Naive thymus-derived CD4-positive, alpha-beta T cell (primary cell): ENCODE measurements at places on chromosomes 6 and 20.

- DNase-seq = no peak
Measured at GRCh38 chr6:158856261-158856660, 37.1 kb upstream of the EZR start.

- DNase-seq = no peak
Measured at GRCh38 chr6:52233975-52234823, 10.1 kb downstream of the IL17F start.

DNA sequence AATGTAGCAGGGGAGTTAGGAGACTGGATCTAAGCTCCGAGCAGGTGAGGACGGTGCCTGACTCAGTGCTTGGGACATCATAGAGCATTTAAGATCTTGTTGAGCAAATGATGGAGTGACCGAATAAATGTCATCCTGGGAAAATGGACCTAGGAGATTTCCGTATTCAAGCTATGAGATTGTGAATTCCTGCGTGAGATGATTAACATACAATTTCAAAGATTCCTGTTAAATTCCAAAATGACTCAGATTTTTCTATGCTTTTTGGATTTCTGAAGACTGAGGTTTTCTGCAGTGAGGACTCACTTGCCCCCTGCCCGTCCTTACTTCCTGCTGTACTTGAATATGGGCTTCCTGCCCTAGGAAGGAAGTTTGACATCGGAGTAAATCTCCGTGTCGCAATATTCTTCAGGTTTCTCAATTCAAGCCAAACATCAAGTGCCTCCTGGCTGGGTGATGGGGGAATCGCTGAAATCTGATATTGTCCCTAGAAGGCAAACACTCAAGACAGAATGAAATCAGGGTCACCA is 5.2 kb downstream of the SYTL3 start:
- peak; percentile 46 for DNase-seq

DNA sequence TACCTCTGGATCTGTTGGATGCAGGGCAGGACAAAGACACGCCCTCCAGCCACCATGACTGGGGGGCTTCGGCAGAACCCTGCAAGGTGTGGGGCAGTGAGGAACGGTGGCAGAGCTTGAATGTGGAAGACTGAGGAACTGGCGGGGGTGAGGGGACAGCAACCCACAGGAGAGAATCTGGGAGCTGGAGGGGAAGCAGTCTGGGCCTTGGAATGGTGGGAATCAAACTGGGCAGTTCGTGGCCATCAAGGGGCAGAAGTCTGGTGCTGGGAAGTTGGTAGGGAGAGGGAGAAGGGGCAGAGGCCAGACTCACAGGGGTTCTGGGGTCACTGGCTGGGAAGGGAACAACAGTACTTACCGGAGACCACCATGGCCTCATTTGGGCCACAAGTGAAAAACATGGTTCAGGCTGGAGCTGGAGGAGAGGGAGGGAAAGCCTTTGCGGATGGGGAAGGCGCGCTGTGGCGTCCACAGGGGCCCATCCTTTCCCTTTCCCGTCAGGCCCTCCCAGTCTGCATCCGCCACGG is 635 bp downstream of the FLOT1 start:
- DNase-seq = no peak

GRCh38 chr6:163710532-163711470 is 296.3 kb downstream of the QKI start:
- DNase-seq = no peak

- no peak for DNase-seq
Measured at GRCh38 chr20:62350098-62350628, 16.9 kb downstream of the LAMA5 start.

DNA sequence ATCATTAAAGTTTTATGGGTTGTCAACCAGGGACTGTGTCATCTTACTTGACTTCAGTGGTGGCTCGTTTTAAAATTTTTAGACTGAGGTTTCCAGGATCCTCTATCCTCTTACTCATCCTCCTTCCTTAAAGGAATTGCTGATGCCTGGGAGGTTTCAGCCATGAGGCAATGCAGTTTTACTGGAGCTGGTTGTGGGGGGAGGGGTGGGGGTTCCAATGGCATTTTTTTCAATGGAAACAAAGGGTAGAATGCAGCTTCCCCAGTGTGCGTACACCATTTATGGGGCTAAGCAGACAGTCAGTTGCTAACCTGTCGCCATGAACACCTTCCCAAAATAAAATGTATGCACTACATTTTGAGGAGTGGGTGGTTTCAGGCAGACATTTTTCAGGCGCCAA is 88.0 kb downstream of the METTL24 start:
- no peak for DNase-seq

DNA sequence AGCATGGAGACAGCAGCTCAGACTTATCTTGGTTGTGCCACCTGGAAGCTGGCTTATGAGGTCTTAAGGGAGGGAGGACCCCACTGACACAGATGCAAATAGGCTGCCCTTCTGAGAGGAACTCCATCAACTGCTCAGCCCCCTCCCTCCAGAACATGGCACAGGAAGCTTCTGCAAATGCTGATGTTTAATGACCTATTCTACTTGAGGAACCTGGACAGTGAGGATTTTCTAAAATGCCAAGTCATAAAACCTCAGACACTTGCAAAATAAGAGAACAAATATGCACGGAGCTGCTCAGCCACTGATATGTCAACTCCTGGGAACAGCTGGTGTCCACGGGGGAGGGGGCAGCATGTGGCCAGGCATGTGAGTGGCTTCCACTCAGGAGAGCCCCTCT is 3.5 kb downstream of the CST9 start:
- DNase-seq = no peak

- DNase-seq = no peak
Measured at GRCh38 chr20:53321596-53321995, 272.0 kb downstream of the ZNF217 start.

GRCh38 chr6:62613928-62614327 is 327.9 kb upstream of the KHDRBS2 start:
- no peak for DNase-seq

DNA sequence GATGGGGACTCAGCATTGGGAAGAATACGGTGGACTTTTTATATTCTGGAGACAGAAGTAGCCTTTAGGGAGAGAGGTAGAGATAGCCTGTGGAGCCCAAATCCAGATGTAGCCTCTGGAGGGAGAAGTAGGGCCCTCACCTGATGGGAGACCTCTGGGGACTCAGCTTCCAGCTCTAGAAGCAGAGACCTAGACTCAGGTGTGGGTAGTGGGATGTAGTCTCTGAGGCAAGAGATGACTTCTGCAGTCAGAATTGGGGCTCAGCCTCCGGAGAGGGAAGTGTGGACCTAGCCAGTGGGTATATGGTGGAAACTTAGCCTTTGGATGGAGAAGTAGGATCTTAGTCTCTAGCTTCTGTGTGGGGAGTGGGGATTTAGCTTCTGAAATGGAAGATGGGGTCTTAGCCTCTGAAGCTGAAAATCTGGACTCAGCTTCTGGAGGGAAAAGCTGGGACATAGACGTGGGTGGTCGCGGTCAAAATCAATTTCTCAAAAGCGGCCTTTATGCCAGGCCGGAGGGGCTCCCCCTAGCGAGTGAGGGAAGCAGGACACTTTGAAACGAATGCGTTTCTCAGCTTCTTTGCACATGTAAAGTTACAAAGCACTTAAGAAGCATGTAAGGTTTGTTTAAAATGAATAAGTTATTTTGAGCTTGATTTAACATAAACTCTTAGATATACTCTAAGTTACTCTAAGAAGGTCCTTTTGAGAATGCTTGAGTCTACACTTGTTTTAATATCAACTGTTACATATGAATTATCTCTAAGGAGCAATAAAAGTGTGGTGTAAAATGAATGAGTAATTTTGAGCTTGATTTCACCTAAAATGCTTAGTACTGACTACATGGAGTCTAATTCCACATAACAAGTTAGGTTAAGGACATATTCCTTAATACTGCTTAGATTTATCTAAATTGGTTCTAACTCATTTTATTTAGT is 12.9 kb upstream of the ZNF343 start:
- peak; percentile 63 for DNase-seq

- DNase-seq = no peak
Measured at GRCh38 chr20:34085544-34086040, 26.5 kb downstream of the EIF2S2 start.

GRCh38 chr20:61569825-61570224 is 317.8 kb downstream of the CDH4 start:
- no peak for DNase-seq

GRCh38 chr6:33692760-33693158 is 18.7 kb downstream of the UQCC2 start:
- peak; percentile 49 for DNase-seq

DNA sequence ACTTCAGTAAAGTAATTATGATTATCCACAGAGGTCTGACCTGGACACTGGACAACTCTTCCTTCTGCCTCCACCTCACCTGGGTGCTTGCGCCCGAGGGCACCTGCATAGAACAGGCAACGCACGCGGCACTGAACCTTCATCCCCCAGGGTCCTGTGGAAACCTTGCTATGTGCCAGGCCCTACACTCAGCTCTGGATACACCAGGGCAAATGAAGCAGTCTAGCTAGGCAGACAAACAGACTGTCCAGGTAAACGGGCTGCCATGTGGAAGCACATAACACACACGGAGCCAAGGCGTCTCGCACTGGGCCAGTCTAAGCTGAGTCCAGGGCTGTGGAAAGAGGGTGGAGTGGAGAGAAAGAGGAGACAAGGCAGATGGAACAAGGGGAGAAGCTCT is 109.3 kb upstream of the AFDN start:
- DNase-seq = no peak

DNA sequence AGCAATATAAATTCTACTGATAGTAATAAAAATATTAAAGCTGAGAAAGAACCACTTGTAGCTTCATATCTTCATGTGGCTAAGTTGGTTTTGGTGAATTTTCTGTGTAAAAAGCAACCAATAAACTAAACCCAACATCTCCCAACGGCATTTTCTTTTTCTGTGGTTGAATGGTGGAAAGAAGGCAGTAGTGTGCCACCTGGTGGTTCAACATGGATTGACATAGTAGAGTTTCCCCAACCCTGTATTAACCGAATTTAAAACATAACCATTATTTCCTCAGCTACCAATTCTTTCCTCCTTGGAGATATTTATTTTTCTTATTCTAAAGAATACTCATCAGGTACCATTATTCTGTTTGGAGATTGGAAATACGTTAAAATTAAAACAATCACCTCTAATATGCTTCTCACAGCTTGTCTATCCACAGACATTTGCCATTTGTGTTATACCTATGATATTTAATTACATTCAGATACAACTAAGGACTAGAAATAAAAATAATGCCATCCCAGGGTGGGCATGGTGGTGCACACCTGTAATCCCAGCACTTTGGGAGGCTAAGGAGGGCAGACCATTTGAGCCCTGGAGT is 117.1 kb upstream of the EEF1E1 start:
- DNase-seq = peak; percentile 32

- DNase-seq = no peak
Measured at GRCh38 chr20:40958598-40958997, 70.0 kb upstream of the TOP1 start.

DNA sequence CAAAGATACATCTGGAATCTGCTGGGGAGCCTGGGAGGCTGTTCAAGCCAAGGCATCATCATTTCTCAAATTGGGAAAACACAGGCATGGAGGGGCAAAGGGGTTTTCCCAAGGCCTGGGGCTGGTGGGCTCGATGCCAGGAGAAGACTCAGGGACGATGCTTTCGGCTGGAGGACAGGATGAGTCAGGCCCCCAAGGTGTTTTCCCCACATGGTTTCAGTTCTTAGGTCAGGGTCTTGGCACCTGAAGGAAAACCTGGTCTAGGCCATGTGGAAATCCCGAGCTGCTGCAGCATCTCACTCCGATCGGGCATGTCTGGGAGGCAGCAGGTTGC is 348.1 kb downstream of the CDC5L start:
- DNase-seq = no peak

GRCh38 chr20:40710603-40711002 is 21.6 kb upstream of the MAFB start:
- DNase-seq = no peak

DNA sequence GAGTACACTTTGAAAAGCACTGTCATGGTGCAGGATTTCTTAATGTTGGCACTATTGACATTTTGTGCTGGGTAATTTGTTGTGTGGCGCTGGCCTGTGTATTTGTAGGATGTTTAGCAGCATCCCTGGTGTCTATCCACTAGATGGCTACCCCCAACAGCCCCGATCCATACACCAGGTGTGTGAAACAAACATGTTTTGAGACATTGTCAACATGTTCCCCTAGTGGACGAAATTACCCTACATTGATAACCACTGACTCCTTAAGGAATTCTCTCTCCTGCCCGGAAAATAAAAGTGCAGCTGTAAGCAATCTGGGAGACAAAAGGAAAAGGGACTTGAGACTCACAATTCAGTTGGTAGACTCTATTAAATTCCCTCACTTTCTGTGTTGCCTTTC is 52.6 kb upstream of the TMEM200A start:
- no peak for DNase-seq

DNA sequence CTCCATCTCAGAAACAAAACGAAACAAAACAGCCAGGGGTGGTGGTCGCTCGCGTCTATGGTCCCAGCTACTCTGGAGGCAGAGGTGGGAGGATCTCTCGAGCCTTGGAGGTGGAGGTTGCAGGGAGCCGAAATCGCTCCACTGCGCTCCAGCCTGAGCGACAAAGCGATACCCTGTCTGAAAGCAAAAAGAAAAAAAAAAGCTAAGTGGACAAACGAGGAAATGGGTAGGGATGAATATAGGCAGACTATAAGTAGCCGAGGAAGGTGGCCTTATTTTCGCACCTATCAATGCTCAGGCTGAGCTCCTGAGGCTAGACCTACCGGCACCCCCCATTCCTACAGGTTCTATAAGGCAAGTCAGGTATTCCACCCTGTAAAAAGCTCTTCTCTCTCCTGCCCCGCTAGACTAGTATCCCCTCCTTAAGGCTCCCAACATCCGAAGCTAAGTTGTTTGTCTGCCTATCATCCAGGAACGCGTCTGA is 650 bp upstream of the CASP8AP2 start:
- DNase-seq = peak; percentile 32

GRCh38 chr6:118993358-118993757 is 58.4 kb upstream of the MCM9 start:
- no peak for DNase-seq

DNA sequence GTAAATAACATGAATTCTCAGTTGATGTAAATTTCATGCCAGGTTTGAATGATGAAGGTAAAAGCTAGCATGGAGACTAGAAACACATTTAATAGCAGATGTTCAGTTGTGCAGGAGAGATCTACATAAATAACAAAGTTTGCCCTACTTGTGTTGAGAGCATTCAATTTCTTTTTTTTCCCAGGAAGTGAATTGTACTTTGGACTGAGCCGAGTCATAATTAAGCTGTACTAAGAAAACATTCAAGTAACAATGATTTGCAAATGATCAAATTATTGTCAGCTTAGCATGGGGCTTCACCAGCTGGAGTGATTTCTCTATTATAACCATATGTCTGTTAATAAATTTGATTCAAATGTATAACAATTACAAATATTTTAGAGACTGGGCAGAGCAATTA is 893.5 kb upstream of the MAP3K7 start:
- no peak for DNase-seq

DNA sequence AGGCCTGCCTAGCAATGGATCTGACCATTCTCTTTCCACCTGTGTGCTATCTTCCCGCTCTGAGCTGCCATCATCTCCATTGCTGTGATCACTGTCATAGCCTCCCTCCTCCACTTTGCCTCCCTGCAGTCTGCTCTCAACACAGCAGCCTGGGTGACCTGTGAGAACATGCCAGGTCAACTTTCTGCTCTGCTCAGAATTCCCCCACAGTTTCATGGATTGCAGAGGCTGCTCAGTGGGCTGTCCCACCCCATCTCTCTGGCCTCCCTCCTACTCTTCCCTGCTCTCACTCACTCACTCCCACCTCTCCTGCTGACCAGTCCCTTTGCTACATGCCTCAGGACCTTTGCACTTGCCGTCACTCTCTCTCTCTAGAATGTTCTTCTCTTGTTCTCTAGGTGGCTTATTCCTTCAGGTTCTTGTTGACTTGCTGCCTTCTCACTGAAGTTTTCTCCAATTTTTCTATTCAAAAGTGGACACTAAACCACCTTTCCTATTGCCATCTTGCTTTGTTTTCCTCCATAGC is 159.9 kb downstream of the CD83 start:
- DNase-seq = no peak
